SJSA1 (cell line): ENCODE measurements at places on chromosomes 6 and 20.

DNA sequence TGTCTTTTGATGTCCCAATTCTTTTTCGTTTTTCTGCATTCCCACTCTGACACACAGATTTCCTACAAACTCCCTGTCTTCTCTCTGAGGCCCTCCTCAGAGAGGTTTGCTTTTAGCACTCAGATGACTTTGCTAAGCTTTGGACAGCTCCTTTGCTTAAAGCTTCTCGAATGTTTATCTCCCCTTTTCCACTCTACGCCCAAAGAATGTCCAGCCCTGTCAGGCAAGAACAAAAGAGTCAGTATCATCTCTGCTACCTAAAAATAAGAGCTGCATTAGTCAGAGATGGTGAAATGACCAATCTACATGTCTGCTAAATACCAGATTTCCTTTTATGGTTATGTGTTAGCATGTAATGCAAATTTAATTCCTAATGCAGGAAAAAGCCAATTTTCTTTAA is 56.8 kb downstream of the PREP start:
- peak; percentile 60 for DNase-seq

- no peak for DNase-seq
Measured at GRCh38 chr20:48281501-48281900, 496.2 kb upstream of the SULF2 start.

DNA sequence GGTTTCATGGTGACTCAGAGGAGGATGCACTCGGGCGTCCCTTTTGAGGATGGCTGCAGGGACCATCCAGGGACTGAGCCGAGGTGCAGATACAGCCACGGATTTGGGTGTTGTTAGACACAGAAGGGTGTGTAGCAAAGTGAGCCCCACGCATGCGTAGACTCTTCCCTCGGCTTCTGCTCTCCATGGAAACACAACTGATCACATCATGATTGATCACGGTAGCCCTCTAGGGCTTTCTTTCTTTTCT is 606 bp upstream of the ULBP1 start:
- DNase-seq: no peak

GRCh38 chr6:37558168-37558567 is 58.5 kb upstream of the CCDC167 start:
- DNase-seq: no peak

GRCh38 chr6:15630202-15630601 is 32.6 kb downstream of the DTNBP1 start:
- DNase-seq: no peak

- DNase-seq: no peak
Measured at GRCh38 chr6:105363100-105363754, 39.7 kb downstream of the PREP start.

DNA sequence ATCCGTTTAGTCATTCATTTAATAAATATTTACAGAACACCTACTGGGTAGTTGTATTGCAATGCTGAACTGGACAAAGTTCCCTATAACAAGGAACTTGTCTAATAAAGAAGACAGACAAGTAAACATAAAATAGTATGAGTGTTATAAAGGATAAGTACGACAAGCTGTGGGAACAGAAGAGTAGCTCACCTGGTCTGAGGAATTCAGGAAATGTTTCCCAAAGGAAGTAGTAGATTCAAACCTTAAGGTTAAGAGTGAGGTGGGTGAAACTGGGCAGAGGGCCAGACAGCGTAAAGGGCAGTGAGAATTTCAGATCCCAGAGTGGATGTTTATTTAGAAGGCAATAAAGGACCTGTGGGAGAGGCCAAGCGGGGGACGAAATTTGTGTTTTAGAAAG is 72.3 kb upstream of the CD2AP start:
- no peak for DNase-seq

DNA sequence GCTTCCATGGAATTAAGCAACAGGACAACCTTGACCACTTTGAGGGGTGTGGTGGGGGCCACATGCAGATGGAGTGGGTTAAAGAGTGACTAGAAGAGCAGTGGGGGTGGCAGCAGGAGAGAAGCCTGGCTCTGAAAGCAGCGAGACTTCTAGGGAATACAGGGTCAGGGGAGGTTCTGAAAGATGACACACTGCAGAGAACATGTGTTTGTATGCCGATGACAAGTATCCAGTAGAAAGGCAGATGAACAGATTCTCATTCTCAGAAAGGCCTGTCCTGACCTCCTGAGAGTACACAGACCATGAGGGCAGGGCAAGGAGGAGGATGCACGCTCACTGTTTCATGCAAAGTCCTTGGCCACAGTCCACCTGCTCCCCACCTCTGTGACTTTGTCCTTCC is 2.9 kb downstream of the LPA start:
- no peak for DNase-seq

DNA sequence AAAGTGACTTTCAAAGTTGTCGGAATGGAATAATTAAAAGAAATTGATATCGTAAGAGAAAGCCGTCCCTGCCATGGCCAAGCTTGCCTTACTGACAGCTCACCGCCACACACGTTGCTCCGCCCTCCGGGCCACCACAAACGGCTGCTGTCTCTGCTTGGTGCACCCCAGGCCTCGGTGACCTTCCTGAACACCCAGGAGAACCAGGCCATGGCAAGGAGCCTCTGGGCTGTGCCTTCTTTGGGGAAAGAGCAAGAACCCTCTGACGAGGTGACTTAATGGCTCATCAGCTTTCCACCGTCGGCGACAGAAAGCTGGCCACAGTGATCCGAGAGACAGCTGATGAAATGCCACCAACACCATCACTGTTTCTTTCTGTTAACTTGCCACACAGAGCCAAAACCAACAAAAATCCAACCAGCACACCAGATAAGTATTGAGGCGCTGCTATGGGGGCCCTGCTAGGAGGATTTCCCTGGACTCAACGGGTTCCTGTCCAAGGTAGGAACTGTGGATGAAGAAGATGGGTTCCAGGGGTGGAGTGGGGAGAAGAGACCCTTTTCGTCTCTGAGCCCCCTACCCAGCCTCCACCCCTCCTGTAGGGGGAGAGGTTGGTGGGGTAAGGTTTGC is 61.4 kb downstream of the NPEPL1 start:
- DNase-seq: peak; percentile 59

DNA sequence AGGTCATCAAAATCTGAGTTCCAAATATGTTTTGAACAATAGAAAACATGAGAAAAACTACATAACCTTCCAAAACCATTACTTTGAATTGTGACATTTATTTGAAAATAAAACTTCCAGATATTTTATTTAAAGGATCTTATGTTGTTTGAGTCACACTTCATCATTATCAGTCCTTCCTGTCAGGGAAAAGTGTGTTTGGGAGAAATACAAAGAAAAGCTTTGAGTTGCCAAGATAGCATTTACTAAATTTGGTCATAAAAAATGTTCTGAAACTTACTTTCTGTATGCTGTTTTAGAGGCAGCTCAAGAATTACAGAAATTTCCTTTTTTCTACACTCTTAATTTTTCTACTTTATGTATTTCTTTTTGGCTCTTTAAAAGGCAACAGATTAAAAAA is 208.2 kb upstream of the RIN2 start:
- no peak for DNase-seq

- DNase-seq: no peak
Measured at GRCh38 chr6:135451617-135452190, 45.8 kb downstream of the AHI1 start.

DNA sequence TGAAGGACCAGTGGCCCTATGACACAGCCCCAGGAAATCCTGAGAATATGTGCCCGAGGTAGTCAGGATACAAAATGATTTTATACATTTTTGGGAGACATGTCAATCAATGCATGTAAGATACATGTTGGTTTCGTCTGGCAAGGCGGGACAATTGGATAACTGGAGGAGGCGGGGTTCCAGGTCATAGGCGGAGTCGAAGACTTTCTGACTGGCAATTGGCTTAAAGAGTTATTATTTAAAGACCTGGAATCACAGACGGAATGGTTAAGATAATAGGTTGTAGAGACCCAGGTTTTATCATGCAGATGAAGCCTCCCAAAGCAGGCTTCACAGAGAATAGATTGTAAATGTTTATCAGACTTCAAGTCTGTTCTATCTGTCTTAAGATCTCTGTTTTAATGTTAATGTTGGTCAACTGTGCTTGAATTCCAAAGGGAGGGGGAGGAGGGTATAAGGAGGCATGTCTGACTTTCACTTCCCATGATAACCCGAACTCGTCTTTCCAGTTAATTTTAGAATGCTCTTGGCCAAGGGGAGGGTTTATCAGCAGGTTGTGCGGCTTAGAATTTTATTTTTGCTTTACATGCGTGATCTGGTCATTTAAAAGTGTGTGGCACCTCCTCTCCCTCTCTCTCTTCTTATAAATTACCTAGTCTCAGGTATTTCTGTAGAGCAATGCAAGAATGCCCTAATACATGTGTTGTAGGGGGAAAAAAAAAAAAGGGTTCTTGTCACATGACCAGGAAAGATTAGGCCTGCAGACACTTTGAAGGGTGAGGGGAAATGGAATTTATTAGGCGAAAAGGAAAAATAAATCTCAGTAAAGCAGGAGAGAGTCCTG is 230.7 kb downstream of the NFATC2 start:
- DNase-seq: no peak

- DNase-seq: no peak
Measured at GRCh38 chr6:71125216-71125615, 163.4 kb upstream of the OGFRL1 start.

DNA sequence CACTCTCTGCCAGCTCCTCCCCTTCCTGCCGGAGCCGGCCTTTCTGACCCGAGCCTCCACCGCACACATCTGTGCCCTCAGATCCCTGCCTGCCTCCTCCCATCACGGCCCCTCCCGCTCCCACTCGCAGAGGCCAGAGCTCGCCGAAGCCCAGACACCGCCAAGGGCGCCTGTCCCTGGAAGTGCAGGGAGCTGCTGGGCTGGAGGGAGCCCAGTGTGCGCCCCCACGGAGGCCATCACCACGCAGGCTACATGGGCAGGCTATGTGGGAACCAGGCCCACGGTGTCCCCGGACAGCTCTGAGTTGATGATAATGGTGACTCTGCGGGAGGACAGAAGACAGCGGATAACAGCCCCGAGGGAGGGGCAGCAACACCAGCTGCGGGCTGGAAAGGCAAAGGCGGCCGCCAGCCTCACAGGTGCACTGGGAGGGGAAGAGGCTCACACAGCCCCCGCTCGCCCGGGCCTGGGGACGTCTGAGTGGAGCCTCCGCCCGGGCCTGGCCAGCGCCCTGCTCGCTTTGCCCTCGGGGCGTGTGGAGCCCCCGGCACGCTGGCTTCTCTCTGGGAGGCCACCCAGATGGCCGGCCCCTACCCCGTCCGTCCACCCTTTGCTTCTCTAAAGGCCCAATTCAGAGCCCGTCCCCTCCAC is 154.9 kb downstream of the DLL1 start:
- DNase-seq: no peak

GRCh38 chr20:12528591-12529041 is 480.2 kb upstream of the SPTLC3 start:
- no peak for DNase-seq

GRCh38 chr6:91268941-91269340 is 682.1 kb upstream of the MAP3K7 start:
- DNase-seq: no peak

GRCh38 chr6:169521825-169522224 is 180.0 kb downstream of the WDR27 start:
- no peak for DNase-seq

DNA sequence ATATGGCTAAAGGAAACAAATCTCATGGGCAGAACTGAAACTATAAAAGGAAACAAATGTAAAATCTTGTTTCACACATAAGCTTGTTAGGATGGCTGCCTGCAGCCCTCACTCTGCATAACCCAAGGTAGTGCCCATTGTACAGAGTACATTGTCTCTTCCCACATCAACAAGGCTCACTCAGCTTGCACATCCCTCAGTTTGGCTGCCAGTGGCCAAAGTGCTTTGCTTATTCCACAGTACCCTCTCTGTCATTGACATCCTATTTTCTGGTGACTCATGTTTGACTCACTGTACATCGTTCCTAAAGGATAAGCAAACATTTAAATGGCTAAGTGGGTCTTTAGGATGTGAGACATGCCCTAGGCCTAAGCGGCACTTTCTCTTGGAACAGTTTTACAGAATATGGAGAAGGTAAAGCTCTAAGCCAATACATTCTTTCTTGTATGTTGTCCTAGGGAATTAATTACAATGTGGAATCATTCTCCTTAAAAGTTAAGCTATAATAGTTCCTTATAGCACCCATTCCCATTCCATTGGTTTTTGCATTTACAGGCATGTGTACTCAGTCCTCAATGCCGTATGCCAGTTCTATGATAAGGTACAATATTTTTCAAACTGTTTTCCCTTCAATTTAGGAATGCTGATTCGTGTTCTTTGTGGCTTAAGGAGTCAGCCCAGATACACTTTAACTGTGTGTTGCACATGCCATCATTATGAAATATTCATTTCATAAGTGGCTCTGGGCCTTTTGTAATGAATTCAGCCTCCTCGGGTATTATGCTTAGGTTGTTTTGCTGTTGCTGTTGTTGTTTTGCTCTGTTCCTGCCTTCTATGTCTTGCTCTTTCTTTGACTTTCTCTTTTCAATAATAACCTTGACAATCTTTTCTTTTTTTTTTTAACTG is 5.5 kb downstream of the ANKEF1 start:
- peak; percentile 50 for DNase-seq

GRCh38 chr6:159931846-159932245 is 37.0 kb upstream of the IGF2R start:
- no peak for DNase-seq

DNA sequence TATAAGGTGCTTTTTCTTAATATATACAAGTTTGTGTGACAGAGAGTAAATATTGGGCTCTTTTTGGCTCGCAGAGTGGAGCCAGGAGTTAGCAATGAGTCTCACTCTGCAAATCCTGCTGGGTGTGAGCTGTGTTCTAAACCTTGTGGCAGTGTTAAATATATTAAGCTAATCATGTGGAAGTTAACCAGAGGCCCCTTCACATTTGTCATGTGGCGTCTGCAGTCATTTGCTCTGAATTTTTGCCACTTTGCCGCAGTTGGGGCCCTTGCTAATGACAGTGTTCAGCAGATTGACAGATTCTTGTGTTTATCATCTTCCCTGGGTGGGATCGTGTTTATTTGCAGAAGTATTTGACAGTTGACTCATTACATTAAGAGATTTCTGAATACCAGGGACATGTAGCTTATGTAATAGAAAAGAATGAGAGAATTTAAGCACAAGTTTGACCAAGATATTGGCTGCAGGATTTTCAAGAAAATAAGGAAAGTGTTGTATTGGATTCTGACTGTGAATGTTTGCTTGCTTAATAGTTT is 37.9 kb downstream of the SPATA2 start:
- DNase-seq: no peak

DNA sequence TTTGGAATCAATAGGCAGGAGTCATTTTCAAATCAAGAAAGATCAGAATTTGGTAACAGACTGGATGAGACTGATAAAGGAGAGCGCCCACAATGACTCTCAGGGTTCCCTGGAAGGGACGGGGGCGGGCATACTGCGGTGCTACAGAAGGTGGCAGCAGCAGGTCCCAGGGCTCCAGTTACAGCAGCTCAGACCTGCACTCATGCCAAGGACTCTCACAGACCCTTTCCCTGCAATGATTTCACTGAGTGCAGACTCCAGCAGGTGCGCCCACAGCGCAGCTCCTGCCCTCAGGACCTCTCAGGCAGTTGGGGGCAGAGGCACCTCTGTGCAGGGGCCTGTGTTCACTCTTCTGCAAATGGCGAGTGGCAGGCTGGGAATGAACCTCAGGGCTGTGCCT is 359.8 kb downstream of the ZFAND3 start:
- no peak for DNase-seq

- DNase-seq: no peak
Measured at GRCh38 chr6:4947716-4948115, 56.1 kb downstream of the RPP40 start.

- DNase-seq: no peak
Measured at GRCh38 chr6:108251252-108251651, 9.6 kb downstream of the SNX3 start.
